ENCODE measurements at places on chromosomes 4 and X.
A peak's percentile ranks its signal among the peaks of the same experiment; 100 is the strongest.

DNA sequence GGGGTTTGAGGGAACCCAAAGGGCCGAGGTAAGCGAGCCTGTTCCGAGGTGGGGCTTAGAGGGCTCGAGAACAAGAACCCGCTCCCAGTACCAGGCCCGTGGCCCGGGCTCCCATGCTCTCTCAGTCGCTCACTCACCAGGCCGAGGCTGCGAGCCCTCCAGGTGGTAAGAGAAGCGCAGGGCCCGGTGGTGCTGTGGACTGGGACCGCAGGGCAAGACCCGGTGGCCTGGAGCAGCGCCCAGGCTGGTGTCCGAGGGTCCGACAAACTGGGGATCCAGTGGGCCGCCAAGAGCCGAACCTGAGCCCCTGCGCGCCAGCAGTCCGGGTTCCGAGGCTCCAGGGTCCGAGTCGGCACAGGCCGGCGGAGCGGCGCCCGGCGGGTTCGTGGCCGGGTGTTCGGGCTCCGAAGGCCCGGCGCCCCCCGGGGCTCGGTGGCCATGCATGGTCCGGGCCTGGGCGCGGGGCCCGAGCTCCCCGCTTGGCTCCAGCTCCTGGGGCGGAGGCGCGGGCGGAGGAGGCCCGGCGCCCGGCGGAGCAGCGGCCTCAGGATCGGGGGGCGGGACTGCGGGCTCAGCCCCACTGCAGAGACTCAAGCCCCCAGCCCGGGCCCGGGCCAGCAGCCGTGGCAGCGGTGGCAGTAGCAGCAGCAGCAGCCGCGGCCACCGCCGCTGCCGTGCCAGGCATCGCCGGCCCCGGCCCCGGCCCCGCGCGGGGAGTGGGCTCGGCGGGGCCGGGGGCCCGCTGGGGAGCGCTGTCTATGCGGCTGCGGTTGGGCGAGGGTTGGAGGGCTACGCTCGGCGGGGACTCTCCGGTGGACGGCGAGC lies 833 bp downstream of the FGD1 start:
- H3K27me3 ChIP-seq = no peaks in the 10 kb centered on the region
- DNase-seq = no peak
- H3K36me3 ChIP-seq = no peaks in the 10 kb centered on the region
- peak overlapping the region; percentile 68 for H3K27ac ChIP-seq

DNA sequence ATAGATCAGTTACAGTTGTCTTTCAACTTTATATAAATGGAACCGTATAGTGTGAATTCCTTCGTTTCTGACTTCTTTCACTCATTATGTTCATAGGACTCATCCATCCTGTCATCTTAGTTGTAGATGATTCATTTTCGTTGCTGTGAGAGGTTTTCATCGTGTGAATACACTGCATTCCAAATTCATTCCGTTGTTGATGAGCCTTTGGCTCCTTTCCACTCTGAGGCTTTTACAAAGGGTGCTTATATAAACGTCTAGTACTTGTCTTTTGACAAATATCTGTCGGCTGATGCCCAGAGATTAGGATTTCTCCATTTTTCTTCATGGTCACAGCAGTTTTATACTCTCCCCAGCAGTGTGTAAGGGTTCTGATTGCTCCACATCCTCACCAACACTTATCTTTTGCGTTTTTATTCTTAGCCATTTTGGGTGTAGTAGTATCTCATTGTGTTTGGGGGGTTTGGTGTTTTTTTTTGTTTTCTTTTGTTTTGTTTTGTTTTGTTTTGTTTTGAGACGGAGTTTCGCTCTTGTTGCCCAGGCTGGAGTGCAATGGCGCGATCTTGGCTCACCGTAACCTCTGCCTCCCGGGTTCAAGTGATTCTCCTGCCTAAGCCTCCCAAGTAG lies 48.6 kb downstream of the LRP2BP start:
- no peak overlapping the region for H3K27ac ChIP-seq
- H3K27me3 ChIP-seq = no peaks in the 10 kb centered on the region
- H3K36me3 ChIP-seq = peaks cover 50% of the 10 kb centered on the region
- DNase-seq = no peak
- no peaks in the 10 kb centered on the region for H3K4me1 ChIP-seq

GRCh38 chrX:82591421-82591820 lies 916.7 kb upstream of the POU3F4 start:
- H3K27me3 ChIP-seq = no peaks in the 10 kb centered on the region
- H3K4me1 ChIP-seq = no peaks in the 10 kb centered on the region
- H3K27ac ChIP-seq = no peak overlapping the region
- H3K36me3 ChIP-seq = no peaks in the 10 kb centered on the region

GRCh38 chrX:78574306-78574705 lies 84.8 kb downstream of the RTL3 start:
- H3K4me3 ChIP-seq = no peak overlapping the region
- no peaks in the 10 kb centered on the region for H3K4me1 ChIP-seq
- H3K36me3 ChIP-seq = no peaks in the 10 kb centered on the region
- H3K27ac ChIP-seq = no peak overlapping the region
- H3K27me3 ChIP-seq = no peaks in the 10 kb centered on the region

DNA sequence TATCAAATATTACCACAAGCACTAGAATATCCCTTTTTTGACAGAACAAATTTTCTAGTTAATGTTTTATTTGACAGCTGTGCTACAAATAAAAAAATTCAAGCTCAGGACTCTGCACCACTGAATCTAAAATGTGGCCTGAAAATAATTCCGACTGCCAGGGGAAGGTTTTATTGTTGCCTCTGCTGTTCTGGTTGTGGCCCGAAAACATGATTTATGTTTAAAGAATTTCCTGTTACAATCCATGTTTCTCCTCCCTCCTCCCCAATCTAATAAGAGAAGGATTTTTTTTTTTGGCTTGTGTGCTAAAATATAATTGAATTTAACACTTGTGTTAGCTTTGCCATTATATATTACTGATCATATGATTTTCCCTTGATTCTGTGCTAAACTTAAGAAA lies 227.8 kb downstream of the DCLK2 start:
- no peak for DNase-seq

DNA sequence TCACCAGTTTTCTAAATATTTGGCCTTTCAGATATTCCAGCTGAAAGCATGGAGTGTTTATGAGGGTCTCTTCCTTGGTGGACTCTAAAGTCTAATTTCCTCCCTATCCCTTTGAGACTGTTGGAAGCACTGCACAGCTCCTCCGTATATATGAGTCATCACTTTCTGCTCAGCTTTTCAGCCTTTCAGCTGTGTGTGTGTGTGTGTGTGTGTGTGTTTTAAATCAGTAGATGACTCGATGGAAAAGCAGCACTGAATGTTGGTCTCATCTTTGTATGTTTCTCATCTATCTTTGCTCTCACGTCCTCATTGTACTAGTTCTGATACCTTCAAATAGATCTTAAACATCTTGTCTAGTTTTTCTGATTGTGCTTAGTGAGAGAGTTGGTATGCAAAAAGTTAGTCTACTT lies 81.6 kb downstream of the ZFX start:
- H3K4me1 ChIP-seq = no peaks in the 10 kb centered on the region
- H3K36me3 ChIP-seq = no peaks in the 10 kb centered on the region
- DNase-seq = no peak
- no peak overlapping the region for H3K4me3 ChIP-seq
- H3K27me3 ChIP-seq = no peaks in the 10 kb centered on the region

GRCh38 chr4:153111426-153112040 lies 92.7 kb upstream of the TRIM2 start:
- no peak for DNase-seq
- H3K36me3 ChIP-seq = no peaks in the 10 kb centered on the region
- no peaks in the 10 kb centered on the region for H3K27me3 ChIP-seq
- no peak overlapping the region for H3K4me3 ChIP-seq

DNA sequence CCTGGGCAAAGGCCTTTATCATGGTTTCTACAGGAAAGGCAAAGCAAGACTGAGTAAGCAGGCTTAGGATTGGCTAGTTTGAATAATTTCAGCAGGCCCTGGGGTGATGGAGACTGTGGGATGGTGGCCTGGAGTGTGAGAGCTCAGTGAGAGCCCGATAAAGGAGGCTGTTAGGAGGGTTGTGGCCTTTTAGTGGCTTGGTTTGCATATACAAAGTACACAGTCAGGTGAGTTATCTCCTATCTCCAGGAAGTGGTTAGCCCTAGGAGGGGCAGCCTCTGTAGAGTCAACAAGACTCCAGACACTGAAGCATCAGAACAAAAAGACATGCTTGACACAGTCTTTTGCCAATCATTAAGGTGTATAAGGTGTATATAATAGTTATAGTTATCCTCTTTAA lies 157.2 kb downstream of the CFAP299 start:
- DNase-seq = peak; percentile 13
- H3K4me1 ChIP-seq = no peaks in the 10 kb centered on the region
- H3K27me3 ChIP-seq = no peaks in the 10 kb centered on the region
- H3K36me3 ChIP-seq = no peaks in the 10 kb centered on the region

GRCh38 chr4:76783836-76784235 lies 114.1 kb downstream of the SOWAHB start:
- no peaks in the 10 kb centered on the region for H3K27me3 ChIP-seq
- H3K36me3 ChIP-seq = no peaks in the 10 kb centered on the region
- no peak for DNase-seq
- no peaks in the 10 kb centered on the region for H3K4me1 ChIP-seq
- H3K4me3 ChIP-seq = no peak overlapping the region

DNA sequence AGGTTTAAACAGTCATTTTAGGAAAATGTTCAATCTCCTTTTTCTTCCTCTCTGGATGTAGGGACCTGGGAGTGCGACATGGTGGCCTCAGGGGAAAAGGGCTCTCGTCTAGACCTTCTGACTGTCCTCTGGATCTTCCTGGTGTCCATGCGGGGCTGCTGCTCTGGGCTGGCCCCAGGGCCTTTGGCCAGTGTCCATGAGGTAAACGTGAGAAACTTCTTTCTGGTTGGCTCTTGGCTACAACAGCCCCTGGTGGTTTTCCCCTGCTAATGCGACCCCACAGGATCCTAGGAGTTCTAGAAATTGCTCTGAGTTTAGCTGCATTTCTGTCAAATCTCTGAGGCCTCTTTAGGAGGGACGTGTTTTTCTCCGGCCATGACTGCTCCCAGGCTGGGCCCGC lies 85.7 kb downstream of the MFAP3L start:
- no peaks in the 10 kb centered on the region for H3K36me3 ChIP-seq
- DNase-seq = no peak
- H3K27ac ChIP-seq = no peak overlapping the region

DNA sequence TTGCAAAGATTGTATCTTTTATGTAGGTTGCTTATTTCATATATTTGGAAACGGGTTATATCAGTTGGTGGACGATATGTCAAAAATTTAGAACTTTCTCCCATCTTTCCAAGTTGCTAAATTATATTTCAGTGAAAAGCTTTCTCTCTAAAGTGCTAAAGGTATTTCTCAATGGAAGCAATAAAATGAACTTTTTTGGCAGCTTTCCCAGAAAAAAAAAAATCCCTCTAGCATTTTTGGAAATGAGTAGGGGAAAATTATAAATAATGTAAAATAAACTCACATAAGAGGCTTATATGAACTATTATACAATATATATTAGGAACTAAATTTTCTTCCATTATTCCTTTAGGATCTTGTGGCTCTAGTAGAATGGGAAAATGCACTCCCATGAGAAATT lies 152.2 kb downstream of the GRID2 start:
- H3K4me1 ChIP-seq = no peaks in the 10 kb centered on the region
- H3K36me3 ChIP-seq = no peaks in the 10 kb centered on the region
- no peak overlapping the region for H3K4me3 ChIP-seq

DNA sequence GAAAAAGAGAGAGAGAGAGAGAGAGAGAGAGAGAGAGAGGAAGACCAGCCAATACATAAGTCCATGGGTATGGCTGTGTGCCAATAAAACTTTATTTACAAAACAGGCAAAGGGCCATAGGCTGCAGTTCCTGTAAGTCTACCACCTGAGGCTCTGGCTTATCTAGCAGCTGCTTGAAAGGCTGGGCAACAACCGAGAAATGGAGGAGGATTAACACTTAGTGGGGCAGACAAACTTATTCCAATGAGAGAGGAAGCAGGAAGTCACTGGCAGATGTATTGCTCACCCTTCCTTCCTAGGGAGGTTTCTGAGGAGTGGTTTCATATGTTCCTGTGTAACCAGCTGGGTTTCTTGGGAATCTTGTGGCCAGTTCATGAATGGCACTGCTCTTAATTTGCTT lies 4.7 kb upstream of the GPR143 start:
- H3K4me1 ChIP-seq = no peaks in the 10 kb centered on the region
- H3K27me3 ChIP-seq = no peaks in the 10 kb centered on the region
- no peak overlapping the region for H3K27ac ChIP-seq
- no peak for DNase-seq

GRCh38 chr4:6532102-6532501 lies 42.9 kb upstream of the MAN2B2 start:
- H3K4me1 ChIP-seq = no peaks in the 10 kb centered on the region
- DNase-seq = no peak
- H3K4me3 ChIP-seq = no peak overlapping the region
- H3K27me3 ChIP-seq = peaks cover 4% of the 10 kb centered on the region

GRCh38 chr4:81030061-81030980 lies at the start of gene BMP3:
BMP3 (plus strand) TSS chr4:81030708; CDS start chr4:81031285, 577 bp downstream.
- no peaks in the 10 kb centered on the region for H3K36me3 ChIP-seq
- peak within 1 kb of the TSS; percentile 50 for H3K4me3 ChIP-seq
- DNase-seq = no peak
- H3K27ac ChIP-seq = no peak within 1 kb of the TSS

GRCh38 chr4:122647656-122648055 lies 26.8 kb upstream of the IL21 start:
- H3K36me3 ChIP-seq = no peaks in the 10 kb centered on the region
- H3K4me1 ChIP-seq = no peaks in the 10 kb centered on the region
- no peaks in the 10 kb centered on the region for H3K27me3 ChIP-seq
- H3K27ac ChIP-seq = no peak overlapping the region
- no peak for DNase-seq
- H3K4me3 ChIP-seq = no peak overlapping the region

DNA sequence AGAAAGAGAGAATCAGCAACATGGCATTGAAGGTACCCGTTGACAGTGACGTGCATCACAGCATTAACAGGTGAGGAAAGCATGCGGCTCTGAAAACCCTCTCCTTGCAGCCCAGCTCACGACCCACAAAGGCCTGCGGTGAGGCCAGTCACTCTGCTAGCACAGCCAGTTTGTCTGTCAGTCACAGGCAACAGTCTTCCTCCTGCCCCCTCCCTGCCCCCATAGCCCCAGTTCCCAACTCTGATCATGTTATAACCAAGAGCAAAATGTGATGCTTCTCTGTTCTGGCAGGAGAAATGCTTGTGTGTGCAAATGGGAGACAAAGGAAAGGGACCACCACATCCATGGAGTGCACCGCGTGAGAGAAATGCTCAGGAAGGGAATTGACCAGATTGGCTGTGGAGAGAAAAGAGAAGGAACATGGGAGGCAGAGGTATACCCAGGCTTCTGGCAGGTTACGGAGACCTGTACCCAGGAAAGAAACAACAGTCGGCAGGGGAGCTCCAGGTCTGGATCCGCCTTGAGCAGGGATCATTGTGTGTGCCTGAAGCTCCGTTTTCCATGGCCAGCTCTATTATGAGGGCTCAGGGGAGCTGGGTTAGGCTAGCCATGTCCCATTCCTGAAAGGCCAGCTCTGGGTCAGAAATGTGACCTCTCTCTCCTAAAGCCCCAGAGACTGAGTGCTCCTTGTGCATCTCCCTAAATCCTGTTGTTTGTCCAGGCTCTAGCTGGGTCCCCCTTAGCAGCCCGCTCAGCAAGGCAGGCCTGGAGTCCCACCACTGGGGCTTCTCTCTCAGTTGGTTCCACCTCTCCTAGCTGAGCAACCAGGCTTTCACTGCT lies 139.7 kb upstream of the MAMLD1 start:
- H3K4me3 ChIP-seq = no peak overlapping the region
- no peaks in the 10 kb centered on the region for H3K36me3 ChIP-seq
- no peaks in the 10 kb centered on the region for H3K4me1 ChIP-seq
- H3K27me3 ChIP-seq = no peaks in the 10 kb centered on the region
